ENCODE measurements at places on chromosomes 3 and 15.

GRCh38 chr15:35934383-35935049, 388.6 kb upstream of the DPH6 start:
- DNase-seq: no peak

- DNase-seq: peak; percentile 83
Measured at GRCh38 chr15:85168642-85169173, 187.1 kb downstream of the PDE8A start.

GRCh38 chr15:57227166-57227565, 149.1 kb upstream of the CGNL1 start:
- peak; percentile 40 for DNase-seq

- DNase-seq: no peak
Measured at GRCh38 chr15:75025107-75025506, 1.7 kb downstream of the PPCDC start.
